ENCODE measurements at places on chromosomes 6 and 20.

DNA sequence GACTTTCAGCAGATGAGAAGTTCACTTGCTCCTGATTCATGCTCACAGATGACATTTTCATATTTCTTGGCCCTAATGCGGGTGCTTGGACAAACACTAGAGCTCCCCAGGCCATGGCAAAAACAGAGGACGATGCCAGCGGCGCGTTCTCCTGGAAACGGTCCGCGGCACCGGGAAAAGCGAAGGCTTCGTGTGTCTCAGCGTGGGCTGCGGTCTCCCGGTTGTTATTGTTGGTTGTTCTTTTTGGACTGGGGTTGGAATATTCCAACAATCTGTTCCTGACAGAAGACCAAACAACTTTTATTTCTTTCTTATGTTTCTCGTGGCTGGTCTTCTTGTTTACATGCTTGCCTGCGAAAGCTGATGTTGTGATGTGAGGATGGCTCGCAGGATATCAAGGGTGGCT, 46.8 kb upstream of the NEDD9 start:
- DNase-seq, result no peak

- no peak for DNase-seq
Measured at GRCh38 chr20:11432407-11432806, 485.3 kb upstream of the BTBD3 start.

- DNase-seq, result no peak
Measured at GRCh38 chr6:122454673-122455072, 16.9 kb downstream of the SERINC1 start.

GRCh38 chr6:97687916-97688315, 404.9 kb upstream of the MMS22L start:
- DNase-seq, result no peak

DNA sequence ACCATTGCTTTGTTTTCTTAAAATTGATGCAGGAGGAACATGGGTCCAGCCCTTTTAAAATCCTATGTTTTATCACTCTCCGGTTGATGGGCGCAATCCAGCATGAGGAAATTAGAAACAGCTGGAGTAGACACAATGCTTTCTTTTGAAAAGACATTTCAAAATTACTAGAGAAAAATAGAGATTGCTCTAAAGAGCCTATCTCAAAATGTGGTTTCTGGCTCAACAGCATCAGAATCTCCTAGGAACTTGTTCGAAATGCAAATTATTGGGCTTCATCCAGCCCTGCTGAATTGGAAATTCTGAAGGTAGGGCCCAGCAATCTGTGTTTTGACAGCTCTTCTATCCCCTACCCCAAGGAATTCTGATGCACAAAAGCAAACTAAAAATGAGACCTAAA, 190.8 kb upstream of the BMP2 start:
- DNase-seq, result no peak

DNA sequence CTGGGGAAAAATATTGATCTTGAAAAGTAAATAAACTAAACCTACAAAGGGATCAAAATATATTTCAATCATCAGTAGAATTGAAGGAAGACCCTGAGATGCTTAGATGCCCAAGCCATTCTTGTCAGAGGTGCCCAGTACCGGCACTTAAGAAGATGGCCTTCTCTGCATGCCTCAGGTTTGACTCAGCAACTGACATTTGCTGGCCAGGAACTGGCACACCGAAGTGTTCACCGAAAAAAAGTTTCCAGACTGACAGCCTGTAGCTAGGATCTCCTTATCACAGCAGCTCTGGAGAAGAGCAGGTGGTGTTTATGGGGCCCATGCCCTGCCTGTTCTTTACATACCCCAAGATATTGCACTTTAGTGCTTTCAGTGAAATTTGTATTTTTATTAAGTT, 203.2 kb downstream of the MOXD1 start:
- DNase-seq, result no peak
